CD4-positive, CD25-positive, alpha-beta regulatory T cell (primary cell): ENCODE measurements at places on chromosomes 5 and 9. TPM values are rescaled to one million over a fixed set of nuclear protein-coding genes. Genes with fewer than 3 reads are reported as not detected.

PTGR1 gene
- polyA plus RNA-seq = not detected

- DNase-seq = no peak
These were observed 2.5 kb downstream of the TBC1D9B start for GRCh38 chr5:179905161-179905560.

GRCh38 chr9:131478421-131478868 is 24.3 kb upstream of the POMT1 start:
- peak; percentile 42 for DNase-seq

C9orf85 gene
- polyA plus RNA-seq = 10.5 TPM

SPATA31C1 gene
- polyA plus RNA-seq = not detected

- DNase-seq = no peak
These were observed 369.0 kb downstream of the ARHGEF28 start for GRCh38 chr5:73994963-73995362.
